ENCODE measurements at places on chromosomes 5 and 9.
A peak's percentile ranks its signal among the peaks of the same experiment; 100 is the strongest.

DNA sequence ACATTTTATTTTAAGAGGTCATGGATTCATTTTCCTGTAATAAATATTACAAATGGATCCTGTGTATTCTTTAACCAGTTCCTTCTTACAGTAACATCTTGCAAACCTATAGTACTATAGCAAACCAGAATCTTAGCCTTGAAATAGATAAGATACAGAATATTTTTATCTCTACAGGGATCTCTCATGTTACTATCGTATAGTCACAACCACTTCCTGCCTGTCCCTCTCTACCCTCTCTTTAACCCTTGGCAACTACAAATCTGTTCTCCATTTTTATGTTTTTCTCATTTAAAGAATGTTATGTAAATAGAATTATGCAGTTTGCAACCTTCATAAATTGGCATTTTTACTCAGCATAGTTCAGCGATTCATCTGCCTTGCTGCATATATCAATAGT is 454.0 kb downstream of the DIRAS2 start:
- no peak for DNase-seq

- DNase-seq, result peak; percentile 85
These were observed 1.0 kb upstream of the MXD3 start for GRCh38 chr5:177312649-177313181.

DNA sequence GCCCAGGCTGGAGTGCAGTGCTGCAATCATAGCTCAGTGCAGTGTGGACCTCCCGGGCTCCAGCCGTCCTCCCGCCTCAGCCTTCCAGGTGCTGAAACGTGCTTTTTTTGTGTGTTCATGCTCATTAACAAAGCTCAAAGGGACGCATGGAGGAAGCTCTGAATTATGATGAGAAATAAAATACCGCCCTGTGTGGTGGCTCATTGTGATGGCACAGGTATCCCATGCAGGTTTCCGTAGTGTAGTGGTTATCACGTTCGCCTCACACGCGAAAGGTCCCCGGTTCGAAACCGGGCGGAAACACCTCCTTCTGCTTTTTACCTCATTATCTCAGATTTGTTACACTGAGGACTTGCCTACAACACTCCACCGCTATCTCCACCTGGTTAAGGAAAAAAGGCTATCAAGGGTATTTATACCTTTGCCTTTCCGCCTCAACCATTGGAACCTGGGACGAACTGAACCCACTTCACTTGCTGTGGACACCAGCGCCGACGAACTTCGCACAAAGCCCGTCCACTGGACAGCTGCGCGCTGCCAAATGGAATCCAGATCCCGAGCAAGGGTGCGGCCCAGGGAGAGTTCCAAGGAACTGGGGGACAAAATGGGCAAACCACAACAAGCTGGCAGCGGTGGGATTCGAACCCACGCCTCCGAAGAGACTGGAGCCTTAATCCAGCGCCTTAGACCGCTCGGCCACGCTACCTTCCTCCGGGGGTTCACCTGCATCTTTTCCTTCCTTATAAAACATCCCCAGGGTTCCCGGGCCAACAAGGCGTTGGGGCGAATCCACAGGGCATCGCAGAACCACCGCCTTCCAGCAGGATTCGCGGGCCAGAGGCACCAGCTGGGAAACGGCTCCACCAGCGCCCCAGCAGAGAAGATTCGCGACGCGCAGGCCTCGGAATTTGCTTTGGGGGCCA is 26.3 kb downstream of the OR2V2 start:
- peak; percentile 91 for DNase-seq

DNA sequence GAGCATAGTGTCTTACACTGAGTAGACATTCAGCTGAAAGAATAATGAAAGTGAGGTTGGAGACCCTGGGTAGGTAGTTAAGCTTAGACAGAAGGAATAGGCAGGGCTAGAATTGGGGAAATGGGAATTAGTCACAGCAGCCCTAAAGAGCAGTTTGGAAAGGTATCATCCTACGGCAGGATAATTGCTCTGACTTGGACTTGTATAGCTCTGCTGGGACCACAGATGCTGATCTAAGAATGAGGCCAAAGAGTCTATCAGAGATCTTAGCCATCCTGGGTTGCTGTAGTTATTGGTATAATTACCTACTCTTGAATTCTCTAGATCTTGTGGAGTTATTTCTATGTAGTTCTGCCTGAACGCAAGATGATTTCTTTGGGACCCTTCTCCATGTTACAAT is 288.0 kb downstream of the ASTN2 start:
- no peak for DNase-seq

- DNase-seq, result no peak
These were observed 3.1 kb downstream of the FBXW5 start for GRCh38 chr9:136941231-136942111.

GRCh38 chr9:108854094-108854493 is 1.7 kb downstream of the ACTL7B start:
- no peak for DNase-seq

DNA sequence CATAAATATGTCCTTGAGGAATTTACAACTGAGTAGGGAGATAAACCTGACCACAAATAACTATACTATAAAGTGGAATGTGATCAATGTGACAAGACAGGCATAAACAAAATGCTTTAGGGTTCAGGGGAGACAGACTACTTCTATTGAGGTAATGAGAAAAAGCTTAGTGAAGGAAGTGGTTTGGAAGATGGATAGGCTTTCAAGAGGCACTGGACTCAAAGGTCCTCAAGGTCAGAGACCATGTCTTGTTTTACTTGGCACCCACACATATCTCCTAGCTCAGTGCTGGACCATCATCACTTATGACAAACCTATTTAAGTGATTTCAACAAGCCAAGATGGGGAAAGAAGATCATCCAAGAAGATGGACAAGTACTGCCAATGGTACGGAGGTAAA is 257.8 kb downstream of the BNC2 start:
- no peak for DNase-seq

DNA sequence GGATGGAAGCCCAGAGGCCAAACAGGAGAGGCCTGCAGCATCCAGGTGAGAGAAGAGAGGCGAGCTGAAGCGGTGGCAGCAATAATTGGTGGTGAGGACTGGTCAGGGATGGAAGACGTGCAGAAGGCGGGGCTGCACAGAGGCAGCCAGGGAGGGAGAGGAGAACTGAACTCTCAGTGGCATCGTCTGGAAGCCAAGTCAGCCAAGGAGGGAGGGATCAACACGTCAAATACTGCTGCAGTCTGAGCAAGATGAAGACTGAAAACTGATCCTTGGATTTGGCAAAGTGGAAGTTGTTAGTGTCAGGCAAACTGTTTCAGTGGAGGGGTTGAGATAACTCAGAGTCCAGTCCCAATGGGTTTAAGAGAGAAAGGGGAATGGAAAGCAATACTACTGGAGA is 145.4 kb downstream of the CDK5RAP2 start:
- no peak for DNase-seq

GRCh38 chr9:33480106-33480505 is 6.4 kb upstream of the NOL6 start:
- no peak for DNase-seq

- no peak for DNase-seq
These were observed 18.8 kb downstream of the MAP1B start for GRCh38 chr5:72125941-72126620.

DNA sequence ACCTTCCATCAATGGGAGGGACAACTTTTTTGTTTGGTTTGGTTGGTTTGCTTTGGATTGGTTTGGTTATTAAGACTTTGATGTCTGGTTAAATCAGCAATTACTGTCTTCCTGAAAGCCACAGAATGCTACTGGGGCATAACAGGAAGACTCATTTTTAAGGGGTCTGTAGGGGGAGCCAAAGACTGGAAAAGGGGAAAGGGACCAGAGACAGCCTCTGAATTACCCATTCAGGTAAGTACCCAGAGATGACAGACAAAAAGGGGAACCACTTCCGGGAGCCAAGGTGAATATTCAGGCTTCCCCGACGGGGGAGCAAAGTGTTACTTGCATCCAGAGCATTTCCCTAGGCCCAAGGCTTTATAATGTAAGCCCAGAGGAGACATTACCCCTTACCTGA is 4.6 kb upstream of the FEM1C start:
- peak; percentile 23 for DNase-seq

DNA sequence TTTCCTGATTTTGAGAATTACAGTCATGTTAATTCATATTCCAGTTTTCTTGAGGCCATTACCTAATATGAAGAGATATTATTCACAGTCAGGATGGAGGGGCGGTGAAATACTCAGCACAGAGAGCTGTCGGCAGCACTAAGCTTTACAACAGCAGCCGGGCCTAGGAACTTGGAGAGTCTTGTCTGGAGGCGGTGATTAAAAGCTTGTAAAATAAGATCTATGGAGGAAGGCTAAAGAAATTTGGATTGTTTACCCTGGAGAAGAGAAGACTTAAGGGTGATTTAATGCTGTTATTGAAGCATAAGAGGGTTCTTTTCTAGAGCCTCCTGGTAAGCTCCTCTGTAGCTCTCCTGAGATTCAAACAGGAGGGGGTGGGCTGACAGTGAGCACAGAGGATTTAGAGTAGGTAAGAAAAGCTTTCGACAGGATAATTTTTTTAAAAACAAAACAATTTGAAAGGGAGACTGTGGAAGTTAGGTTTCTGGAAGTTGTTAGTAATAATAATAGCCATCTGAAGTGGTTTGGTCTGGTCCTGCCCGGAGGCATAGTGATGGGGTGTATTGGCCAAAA is 406.3 kb upstream of the ADAMTSL1 start:
- DNase-seq, result no peak

DNA sequence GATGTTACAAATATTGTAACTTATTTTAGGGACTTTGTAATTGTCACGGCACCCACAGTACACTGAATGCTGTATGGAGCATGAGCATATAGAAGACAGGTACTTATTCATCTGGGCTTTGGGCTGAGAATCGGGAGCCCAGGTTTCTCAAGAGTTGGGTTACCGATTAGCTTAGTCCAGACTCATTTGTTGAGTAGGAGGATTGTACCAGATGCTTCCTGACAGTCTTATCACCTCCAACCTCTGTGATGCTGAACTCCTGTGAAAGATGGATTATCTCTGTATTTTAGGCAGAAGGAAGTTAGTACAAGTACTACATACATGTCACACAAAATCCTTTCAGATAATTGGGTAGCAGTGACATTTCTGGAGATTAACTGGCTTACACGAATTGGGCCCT is 79.2 kb downstream of the SV2C start:
- no peak for DNase-seq

DNA sequence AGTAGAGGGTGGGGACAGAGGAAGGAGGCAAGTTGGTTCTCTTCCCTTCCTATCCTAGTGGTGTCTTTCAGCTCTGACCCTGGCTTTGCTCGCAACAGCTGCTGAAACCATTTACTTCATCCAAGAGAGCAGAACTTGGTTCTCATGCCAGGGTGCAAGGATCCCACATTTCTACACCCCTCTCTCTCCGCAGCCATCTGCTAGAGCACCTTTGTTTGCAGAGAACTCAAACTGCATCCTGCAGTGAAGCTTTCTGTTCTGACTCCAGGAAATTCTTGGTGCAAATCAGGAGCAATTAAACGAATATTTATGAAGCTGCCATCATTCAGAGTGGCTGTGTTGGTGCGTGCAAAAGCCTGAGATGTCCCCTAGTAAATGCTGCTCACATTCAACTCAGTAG is 31.9 kb downstream of the NEUROG1 start:
- DNase-seq, result no peak

DNA sequence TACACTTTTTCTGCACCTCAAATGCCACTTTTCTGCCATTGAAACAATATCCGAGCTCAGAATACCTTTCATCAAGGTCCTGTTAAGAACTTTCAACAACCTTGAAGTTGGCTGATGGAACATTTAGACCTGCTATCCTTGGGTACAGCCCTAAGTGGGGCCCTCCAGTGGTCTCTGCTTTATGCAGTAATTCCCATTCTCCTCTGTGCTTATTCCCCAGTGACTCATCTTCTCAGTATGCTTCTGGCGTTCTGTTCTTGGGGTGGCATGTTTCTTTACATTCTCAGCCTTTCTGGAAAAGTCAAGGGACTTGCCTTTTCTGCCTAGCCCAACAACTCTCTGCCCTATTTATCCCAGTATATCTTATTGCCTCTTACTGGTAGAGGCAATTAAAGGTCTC is 7.1 kb downstream of the ANP32B start:
- no peak for DNase-seq

DNA sequence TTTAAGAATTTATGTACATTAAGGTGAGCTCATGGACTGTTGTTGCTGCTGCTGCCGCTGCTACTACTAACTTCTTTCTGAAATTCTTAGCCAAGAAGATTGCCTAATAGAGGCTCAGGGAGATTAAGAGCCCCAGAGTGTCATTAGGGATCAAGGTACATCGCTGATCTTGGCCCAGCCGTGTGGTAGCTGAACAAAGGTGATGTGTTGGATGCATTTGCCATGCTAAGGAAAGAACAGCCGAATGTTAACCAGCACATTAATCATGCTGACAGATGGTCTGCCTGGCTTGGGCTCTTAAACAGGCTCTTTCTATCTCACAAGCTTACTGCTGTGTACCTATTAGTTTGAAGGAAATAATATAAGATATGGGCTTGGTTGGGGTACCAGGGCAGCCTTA is 137.1 kb downstream of the KCTD16 start:
- DNase-seq, result no peak

DNA sequence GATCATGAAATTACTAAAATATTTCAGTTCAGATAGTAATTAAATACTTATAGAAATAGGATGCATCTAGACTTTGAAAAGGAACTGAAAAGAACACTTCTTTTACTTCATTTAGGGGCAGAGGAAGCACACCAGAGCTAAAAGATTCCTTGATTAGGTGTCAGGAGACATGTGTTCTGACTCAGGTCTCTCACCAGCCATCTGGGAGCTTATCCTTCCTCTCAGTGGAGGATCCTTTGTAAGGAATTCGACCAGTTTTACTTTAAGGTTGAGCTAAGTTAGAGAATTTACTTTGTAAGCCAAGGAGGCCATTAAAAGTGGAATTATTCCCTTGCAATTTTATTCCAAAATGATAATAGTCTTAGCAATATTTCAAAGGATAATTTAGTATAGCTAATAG is 16.7 kb downstream of the VCAN start:
- no peak for DNase-seq
